Femur (tissue), 1 donor: ENCODE measurements at places on chromosomes 11 and 22.

- no peak for DNase-seq
Observed at GRCh38 chr11:65553301-65554001, 4.7 kb downstream of the LTBP3 start.

DNA sequence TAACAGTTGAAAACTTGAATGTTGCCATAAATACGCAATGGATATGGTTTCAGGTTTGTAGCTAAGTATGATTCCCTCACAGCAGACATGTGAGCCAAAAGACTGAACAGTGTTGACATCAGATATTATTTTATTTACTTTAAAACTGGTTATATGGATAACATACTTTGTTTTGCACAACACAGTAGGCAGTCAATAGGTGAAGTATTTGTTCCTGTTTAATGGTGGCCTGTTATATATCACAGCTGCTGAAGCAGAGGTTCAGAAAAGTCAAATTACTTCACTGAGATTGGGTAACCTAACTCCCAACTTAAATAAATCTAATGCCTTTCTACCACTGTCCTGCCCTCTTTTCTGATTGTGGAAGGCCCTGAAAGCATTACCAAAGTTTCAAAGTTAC lies 44.6 kb downstream of the YAP1 start:
- DNase-seq, result no peak

DNA sequence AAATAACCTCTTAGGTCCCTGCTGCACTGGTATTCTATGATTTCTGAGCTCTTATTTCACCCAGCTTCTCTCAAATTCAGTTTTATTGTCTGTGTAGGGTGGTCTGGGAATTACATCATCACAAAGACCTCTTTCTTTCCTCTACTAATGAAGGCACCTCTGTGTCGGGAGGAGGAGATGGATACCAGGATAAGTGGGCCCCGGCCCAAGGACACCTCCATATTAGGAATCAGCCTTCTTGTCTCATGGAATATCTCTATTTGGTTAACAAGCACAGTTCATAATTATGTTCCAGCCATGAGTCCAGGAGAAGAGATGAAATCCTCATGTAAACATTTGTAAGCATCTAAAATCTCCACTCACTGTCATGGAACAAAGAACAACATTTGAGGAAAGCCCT lies 9.4 kb downstream of the PARVA start:
- DNase-seq, result no peak

- DNase-seq, result no peak
Observed at GRCh38 chr11:45000918-45001317, 50.2 kb upstream of the TP53I11 start.

DNA sequence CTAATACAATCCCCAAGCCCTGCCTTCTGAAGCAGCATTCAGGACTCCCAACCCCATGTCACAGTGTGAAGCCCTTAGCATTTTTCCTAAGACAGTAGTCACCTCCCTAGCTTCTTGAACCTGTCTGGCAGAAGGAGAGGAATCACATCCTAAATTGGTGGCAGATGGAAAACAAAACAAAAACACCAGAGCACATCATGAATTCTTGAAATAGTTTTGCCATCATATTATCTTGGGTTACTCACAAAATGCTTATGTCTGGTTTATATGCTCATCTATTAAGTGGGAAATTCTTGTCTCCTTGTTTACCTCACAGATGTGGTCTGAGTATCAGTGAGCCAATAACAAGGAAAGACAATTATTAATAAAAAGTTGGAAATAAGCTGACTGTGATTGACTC lies 15.3 kb downstream of the OR51M1 start:
- no peak for DNase-seq

- DNase-seq, result peak; percentile 93
Observed at GRCh38 chr22:31489632-31490495, at the start of gene EIF4ENIF1. TSS of gene EIF4ENIF1 (minus strand) at chr22:31489842. CDS start at chr22:31488718, 1,124 bp downstream.

GRCh38 chr22:38213319-38213989 lies 11.7 kb downstream of the MAFF start:
- DNase-seq, result no peak

DNA sequence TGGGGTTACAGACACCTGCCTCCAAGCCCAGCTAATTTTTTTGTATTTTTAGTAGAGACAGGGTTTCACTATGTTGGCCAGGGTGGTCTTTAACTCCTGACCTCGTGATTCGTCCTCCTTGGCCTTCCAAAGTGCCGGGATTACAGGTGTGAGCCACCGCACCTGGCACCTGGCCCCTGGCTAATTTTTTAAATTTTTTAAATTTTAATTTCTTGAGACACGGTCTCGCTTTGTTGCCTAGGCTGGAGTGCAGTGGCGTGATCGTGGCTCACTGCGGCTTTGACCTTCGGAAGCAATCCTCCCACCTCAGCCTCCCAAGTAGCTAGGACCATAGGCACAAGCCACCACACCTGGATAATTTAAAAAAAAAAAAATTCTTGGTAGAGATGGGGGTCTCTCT lies 14.6 kb downstream of the PPP6R2 start:
- no peak for DNase-seq

DNA sequence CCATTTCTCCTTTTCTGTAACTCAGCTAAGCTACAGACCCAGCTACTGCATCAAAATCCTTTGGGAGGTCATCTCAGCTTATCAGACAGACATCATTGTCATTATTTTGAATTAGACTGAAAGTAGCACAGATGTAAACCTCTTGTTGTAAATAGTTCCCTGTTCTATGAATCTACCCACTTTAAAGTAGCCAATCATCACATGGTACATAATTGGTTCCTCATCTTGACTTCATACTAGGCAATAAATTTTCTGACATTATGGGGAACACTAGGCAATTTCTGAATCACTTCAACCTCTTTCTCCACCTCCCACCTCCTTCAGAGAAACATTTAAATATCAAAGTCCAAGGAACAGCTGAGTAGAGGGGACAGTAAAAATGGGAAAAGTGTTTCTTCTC lies 47.9 kb downstream of the MPPED2 start:
- DNase-seq, result no peak

DNA sequence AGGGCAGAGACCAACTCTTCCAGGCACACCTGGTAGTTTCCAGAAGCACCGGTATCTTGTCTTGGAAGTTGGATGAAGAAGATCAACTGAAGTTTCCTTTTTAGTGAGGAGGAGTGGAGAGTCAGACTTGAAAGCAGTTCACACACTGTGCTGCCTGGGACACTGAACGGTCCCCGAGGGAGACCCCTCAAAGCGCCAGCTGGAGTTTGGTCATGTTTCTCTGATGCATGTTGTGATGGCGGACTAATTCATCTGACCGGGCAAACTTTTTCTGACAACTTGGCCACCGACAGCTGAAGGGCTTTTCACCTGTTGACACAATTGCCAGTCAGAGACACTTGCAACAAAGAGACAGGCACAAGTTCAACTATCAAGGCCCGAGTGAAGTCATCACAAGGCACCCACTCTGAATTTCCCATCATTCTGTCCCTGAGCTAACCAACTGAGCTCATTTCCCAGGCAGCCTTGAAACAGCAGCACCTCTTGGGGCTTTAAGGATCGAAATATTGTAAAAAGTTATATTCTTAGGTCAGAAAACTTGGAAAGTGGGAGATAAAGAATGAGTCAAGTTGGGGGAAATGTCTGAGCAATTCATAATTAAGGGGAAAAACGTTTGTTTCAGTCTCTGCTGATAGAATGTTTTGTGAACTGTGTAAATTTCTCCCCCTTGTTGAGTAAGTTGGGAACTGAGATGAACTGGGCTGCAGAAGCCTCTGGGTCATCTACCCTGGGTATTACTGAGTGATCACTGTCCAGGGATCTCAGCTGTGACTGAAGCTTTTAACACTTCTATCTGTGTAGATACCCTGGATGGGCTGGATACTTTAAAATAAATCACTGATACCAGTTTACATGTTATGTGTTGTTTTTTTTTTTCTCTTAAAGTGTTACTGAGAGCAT lies 46.2 kb downstream of the WT1 start:
- DNase-seq, result no peak

DNA sequence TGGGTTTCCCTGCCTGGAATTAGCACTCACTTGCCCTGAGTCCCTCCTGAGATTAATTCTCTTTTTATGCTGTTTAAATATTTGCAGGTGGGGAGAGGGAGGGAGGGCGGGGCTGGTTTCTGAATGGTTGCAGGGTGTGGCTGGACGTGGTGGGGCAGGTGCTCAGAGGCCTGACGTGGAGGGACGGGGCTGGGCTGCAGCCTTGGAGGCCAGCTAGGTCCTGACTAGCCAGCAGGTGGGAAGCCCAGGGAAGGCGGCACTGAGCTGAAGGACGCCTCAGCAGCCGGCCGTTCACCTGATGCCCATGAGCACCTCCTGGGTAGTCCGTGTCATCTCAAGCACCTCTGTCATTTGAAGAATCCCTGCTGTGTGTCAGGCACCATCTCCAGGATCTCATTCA lies 21.3 kb downstream of the SGSM1 start:
- no peak for DNase-seq

GRCh38 chr11:33258631-33259205 lies 1.5 kb downstream of the HIPK3 start:
- DNase-seq, result no peak

GRCh38 chr11:102685754-102686153 lies 19.8 kb downstream of the MMP27 start:
- DNase-seq, result no peak

DNA sequence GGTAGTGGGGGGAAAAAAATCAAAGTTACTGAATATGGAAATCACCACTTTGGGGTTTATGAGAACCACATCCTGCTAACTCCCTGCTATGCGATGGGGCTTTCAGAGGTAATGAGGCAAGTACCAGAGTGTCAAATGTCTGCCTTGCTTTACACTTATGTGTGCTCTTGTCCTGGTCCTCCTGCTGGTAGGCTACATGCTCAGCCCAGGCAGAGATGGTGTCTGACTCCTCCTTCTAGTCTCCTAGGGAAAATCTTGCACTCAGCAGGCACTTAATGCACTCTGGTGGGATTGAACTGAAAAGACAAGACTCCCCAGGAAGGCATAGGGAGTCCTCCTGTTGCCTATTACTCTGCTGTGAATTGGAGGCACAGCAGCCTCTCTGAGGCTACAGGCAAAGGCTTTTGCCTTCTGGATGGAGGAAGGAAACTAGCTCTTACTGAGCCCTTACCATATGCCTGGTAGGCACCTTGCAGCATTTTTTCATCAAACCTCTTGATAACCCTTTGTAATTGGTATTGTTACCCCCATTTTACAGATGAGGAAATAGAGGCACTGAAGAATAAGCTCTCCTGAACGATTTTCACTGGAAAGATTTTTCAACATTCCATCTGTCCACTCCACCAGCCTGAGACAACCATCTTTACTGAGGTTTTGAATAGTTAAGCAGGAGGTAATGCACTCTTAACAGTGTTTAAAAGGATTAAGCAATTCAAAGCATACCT lies 132.1 kb upstream of the PAX6 start:
- no peak for DNase-seq

DNA sequence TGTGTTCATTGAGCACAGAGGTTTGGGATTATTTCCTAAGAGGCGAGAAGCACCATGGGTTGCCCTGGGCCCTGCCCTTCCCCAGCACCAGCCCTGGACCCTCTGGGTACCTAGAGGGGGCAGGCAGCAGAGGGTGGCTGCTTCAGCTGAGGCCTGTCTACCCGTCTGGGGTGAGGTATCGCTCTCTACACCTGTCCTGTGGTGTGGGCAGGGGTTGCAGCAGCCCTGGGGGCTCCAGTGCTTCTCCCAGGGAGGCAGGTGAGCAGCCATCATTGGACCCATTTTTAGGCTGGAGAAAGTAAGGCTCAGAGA lies 15.6 kb downstream of the PRDM11 start:
- no peak for DNase-seq

DNA sequence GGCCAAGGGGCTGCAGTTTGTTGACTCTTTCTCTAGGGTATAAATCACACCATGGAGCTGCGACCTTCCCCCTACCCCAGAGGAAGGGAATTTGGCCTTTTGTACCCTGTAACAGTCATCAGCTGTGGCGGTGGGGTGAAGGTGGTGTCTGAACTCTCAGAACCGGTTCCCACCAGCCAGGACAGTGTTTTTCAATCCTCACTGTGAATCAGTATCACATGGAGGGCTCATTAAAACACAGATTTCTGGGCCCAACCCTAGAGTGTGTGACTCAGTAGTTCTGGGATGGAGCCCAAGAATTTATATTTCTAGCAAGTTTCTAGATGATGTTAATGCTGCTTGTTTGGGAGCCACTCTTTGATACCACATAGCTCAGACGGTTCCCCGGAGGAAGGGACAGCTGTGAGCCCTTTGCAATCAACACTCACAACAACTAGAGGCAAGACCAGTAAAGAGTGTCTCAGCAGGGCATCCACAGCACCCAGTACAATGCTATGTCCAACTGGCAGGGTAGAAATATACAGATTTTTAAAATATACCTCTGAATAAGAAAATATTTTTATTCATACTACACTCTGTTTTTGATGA lies 43.9 kb upstream of the FAT3 start:
- DNase-seq, result no peak
